ENCODE measurements at places on chromosomes 6 and 20.

DNA sequence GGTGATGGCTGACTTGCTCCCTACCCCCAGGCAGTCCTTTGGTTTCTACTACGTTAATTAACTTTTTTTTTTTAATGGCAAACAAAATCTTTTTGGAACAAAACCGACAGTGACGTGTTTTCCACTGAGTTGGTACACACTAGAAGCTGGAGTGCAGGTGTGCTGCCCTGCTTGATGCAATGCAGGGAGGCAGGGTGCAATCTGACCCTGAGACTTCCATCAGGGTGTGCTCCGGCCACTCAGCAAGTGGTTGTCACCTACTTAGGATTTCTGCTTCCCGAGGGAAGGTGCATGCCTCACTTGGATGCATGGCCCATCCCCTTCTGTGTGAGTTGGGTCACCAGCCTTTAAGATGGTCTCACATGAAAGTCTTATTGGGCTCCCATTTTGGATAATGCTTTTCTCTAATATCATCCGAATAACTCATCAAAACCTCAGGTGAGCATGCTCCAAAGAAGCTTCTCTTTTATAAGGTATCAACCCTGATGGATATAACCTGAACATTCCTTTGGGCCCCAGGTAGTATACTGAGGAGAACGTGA, 14.0 kb downstream of the RREB1 start:
- DNase-seq, result no peak

DNA sequence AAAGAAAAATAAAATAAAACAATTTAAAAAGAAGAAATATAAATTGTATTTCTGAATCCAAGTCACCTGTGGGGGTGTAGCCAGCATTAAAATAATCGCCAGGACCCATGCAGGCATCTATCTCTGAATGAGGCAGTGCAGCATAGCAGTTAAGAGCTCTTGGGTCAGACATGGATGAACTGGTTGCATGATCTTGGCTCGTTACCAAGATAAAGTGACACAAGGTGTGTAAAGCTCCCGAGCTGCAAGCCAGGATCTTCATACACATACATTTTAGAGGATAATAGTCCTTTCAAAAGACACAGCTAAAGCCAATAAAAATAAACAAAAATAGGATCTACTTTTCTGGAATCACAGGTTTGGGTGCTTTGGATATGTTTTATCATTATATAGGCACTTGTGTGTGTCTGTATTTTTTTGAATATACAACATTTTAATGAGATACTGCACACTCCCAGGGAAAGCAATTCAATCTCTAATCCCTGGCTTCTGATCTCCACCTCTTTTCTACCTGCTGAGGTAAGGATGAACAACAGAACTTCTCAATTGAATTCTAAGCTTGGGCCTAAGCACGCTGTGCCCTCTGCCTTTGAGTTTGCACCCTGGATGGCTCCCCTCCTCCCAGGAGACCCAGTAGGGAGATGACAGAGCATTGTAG, 8.9 kb downstream of the TRIM10 start:
- DNase-seq, result no peak

DNA sequence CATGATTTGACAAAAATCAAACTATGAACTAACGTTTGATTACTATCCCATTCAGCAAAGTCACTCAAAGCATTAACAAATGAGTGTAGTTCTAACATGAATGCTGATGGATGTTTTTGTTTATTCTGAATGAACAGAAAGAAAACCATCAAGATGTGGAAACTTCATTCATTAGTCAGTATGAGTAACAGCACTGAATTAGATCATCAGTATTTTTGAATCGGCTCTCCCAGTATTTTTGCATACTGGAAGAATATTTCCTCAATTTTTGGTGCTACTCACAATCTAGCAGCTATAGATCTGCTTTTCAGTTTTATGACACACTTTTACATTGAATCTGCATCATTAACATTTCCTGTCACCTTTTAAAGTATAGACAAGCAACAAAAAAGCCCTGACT, 63.8 kb upstream of the CD83 start:
- DNase-seq, result peak; percentile 86

DNA sequence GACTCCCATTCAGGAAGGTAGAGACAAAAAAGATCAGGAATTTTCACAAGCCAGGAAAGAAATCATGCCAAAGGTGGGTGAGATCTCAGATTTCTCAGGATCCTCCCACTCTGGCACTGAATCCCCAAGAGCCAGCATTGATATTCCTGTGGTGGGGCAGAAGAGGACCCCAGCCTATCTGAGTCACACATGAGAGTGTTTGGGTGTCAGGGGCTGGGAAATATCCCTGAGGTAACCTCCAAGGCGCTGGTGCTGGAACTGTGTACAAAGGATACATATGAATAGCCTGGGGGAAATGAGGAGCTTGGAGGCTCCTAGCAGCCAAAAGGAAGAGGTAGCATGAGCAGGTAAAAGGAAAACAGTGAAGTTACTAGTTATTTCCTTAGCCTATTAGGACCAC, 369.4 kb downstream of the BTBD9 start:
- no peak for DNase-seq

GRCh38 chr20:32512047-32512385, 73.1 kb downstream of the NOL4L start:
- DNase-seq, result no peak

GRCh38 chr20:39050555-39050902, 88.4 kb downstream of the DHX35 start:
- no peak for DNase-seq

DNA sequence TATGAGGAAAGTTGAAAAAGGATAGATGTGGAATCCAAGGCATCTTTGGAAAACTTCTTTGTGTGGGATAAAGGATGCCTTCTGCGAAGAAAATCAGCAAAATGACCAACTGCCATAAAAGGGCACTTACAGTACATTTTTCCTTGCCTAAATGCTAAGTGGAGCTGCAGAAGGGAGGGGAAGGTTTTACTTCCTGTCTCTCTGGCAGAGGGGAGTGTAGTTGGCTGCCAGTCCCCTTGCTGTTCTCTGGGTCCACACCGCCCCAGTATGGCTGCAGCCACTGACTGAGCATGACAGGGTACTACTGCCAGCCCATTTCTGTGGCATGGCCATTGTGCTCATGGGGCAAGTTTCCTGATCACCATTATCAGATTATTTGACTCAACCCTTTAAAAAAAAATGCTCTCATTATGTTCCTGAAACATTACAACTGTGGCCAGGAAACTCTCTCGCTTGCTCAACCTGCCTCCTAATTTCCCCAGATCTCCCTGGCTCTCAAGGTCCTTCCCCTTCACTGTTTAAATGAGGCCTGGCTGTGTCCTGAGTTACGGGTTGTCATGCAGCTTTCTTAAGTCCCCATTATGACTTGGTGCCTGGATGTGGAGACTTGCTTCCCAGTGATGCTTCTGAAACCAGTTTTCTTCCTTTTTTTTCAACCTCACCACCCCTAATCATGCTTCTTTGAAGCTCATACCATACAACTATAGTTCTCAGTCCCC, 34.5 kb upstream of the FAM184A start:
- DNase-seq, result no peak

- DNase-seq, result no peak
Measured at GRCh38 chr6:52788478-52788877, 15.1 kb downstream of the GSTA1 start.

DNA sequence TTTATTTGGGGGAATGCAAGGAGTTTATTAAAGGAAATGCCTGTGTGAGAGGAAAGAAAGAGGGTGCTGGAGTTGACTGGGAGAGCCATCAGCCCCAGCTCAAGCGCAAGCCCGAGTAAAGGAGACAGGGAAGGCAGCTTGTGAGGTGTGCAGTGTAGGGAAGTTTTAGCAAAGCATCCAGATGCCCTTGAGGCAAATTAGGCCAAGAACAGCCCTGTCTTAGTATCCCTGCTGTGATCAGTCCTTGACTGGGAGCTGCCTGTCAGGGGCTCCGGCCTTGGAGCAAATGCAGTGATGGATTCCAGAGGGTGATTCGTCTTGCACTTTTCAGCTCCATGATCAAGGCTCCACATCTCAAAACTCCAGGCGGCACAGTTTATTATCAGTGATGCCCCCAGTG, 561.7 kb downstream of the KIF16B start:
- no peak for DNase-seq

Measured in epithelial cell of esophagus (primary cell).